Lower lobe of right lung (tissue), 2 donors: ENCODE measurements at places on chromosomes 11 and 22.
A peak's percentile ranks its signal among the peaks of the same experiment; 100 is the strongest.

DNA sequence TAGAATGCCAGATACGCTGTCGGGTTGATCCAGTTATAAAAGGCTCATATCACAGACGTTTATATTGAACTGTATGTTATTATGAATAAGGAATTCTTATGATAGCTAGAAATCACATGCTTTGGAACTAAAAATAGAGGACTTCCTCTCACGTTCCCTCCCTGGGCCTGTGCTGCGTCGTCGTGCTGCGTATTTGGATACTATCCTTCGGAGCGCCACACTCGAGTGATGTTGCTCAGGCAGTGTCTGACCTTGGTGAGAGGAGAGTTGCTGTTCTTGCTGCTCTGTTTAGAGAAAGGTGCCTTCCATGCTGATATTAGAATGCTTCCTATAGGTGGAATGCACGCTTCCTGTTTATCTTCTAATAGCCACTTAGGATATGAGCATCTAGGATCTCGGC is 20.2 kb upstream of the ST14 start:
- no peak for DNase-seq

DNA sequence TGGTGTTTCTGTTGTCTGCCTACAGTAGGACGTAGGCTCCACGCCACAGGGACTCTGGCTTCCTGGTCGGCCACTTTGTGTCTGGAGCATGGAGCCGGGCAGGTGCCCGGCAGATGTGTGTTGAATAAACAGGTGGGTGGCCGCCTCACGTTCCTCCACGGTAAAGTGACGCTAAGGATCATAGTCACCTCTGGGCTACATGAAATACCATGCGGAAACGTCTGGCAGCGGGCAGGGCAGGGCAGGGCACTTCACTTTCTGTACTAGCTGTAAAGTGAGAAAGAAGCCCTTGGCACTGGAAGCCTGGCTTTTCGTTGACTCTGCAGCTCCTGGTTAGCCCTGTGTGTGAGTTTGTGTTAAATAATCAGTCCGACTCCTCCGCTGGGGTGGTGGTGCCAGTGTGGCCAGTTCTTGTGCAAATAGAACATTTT is 52.4 kb downstream of the MCM5 start:
- peak; percentile 82 for DNase-seq

DNA sequence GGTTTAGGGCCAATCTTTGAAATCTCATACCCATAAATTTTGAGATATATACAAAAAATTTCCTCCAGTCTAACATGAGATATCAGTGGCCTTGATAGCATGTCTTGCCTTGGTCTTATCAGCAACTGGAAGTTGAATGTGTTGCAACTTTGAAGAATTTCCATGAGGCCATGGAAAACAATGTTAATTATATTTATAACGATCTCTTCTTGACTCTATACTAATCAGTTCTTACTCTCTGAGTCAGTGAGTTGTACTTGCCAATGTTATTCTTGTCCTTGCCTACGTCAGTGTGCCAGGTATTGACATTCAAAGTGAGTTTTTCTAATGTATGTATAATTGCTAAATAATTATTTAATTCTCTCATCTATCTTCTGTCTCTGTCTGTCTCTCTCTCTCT is 535.1 kb downstream of the KCNA4 start:
- DNase-seq, result no peak

DNA sequence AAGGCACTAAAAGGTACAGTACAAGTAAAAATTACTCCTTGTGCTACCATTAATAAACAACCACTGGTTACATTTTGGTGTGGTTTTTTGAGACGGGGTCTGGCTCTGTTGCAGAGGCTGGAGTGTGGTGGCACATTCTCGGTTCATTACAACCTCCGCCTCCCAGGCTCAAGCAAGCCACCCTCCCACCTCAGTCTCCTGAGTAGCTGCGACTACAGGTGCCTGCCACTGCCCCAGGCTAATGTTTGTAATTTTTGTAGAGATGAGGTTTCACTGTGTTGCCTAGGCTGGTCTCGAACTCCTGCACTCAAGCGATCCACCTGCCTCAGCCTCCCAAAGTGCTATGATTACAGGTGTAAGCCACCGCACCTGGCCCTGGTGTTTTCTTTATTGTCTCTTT is 20.8 kb downstream of the TAF1D start:
- no peak for DNase-seq

DNA sequence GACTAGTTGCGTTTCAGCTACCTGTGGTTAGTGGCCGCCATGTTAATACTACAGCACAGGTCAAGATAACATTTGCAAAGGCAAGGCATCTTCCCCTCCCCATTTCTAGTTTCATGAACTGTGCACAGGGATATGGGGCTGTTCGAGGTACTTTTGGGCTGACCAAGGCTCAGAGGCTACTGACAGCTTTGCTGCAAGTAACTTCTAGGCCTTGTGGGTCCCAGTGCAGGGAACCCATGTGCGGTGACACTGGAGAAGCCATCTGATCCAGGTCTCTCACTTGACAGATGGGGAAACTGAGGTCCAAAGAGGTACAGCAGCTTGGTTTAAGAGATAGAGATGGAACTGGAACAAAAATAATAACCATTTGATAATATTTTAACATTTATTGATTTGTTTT is 13.6 kb downstream of the TIMP3 start:
- DNase-seq, result no peak

DNA sequence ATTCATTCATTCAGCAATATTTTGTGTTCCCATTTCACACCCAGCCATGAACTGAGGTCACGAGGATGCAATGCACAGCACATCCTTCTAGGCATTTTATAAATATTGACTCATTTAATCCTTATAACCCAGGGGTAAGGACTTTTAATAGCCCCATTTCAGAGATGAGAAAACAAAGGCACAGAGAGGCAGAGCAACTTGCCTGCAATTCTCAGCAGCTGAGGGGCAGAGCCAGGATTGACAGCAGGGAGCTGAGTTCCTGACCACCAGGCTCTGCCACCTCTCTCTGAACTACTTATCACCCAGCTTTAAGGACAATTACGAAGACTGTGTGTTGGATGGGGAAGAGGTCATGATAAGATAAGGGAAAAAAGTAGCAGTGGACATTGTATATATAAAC is 12.8 kb upstream of the FGF3 start:
- no peak for DNase-seq

DNA sequence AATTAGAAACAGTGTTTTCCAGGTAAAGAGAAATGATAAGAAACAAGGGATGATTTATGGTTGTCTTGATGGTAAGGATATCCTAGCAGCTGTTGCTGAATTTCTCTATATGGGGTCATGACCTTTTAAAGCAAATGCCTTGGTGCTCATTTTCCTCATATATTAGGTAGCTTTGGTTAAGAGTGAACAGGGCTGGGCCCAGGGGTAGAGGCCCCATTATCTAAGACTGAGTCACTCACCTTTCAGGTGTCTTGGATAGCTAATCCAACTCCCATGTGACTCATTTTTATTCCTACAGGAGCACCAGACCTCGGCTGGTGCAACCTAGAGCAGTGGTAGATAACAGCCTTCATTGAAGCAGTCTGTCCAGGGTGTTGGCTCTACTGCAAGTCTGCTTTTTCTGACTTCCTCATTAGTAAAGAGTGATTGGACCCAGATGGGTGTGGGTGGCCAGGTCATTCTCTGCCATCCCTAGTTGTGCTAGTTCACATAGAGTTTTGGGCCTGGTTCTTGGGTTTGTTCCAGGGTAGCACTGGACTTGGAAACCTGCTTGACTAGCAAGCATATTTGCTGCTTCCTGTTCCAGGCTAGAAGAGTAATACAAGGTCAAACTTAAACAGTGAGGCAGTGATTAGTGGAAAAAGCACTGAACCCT is 37.4 kb downstream of the CTNND1 start:
- DNase-seq, result peak; percentile 53

DNA sequence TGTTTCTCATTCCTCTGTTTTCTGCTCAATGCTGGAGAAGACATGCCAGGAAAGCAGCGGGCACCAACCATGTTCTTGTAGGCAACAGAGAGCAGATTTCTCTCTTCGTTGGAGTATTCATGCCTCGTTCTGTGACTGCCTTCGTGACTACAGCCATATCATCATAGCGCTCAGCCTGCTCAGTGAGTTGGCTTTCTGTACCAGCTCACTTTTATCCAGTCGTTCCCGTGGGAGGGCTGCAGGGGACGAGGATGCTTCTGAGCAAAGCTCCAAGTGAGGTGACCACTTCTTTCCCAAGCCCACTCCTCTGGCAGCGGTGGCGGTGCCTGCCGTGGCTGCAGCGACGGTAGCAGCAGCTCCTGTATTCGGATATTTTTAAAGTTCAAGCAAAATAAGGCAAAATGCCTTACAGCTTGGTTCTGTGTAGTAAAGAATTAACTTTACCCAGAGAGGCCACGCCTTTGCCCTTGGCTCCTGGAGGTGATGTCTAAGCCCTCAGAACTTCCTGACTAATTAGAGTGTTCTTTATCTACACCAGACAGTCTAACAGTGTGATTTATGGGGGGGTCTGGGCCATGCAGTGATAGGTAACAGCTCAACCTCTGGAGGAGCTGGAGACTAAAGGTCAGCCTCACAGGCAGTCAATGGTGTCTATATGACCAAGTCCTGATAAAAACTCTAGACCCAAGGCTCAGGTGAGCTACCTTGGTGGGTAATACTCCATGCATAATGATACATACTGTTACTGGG is 35.3 kb downstream of the LDHAL6A start:
- no peak for DNase-seq

GRCh38 chr11:13958641-13959400 is 3.7 kb upstream of the SPON1 start:
- DNase-seq, result no peak

GRCh38 chr11:70202920-70203750 is at the start of gene FADD:
TSS of gene FADD (plus strand) at chr11:70203296. CDS start at chr11:70203460, 164 bp downstream.
- peak; percentile 93 for DNase-seq

DNA sequence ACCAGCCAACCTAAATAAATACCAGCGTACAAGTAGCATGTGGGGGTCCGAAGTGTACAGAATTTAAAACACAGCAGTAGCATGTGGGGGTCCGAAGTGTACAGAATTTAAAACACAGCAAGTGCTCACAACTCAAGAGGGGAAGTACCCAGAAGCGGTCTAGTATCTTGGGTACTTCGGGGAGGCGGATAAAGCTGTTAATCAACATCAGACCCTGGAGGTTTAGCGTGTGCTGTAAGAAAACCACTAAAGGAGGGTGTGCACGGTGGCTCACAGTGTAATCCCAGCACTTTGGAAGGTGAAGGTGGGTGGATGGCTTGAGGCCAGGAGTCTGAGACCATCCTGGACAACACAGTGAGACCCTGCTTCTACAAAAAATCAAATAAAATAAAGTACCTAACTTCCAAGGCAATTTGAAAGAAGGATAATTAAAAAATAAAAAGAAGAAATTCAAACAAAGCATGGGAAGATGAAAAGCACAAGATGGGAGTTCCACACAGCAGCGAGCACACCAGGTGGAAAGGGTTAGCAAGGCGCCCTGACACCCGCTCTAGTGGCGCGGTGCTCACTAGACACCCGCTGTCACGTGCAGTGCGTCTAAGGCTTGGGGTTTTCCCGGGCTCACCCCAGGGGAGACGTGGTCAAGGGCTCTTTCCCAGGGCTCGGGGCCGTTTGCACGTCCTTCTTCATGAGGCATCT is 35.0 kb upstream of the MOB2 start:
- DNase-seq, result no peak

DNA sequence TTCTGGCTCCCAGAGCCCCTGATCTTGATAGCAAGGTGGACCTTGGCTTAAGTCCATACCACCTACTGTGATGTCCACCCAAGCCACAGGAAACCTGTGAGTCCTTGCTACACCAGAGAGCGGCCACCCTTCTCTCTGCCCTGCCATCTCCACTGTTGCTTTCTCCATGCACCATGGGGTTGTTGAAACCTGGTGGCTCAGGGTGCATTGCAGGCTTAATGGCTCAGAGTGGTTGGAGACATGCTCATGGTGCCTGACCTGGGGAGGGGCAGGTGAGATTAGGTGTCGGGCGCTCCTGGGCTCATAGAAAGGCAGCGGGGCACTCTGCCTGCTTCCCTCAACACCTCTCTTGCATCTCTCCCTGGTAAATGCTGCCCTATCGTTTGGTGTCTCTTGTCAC is 25.0 kb upstream of the CACNG2 start:
- no peak for DNase-seq

DNA sequence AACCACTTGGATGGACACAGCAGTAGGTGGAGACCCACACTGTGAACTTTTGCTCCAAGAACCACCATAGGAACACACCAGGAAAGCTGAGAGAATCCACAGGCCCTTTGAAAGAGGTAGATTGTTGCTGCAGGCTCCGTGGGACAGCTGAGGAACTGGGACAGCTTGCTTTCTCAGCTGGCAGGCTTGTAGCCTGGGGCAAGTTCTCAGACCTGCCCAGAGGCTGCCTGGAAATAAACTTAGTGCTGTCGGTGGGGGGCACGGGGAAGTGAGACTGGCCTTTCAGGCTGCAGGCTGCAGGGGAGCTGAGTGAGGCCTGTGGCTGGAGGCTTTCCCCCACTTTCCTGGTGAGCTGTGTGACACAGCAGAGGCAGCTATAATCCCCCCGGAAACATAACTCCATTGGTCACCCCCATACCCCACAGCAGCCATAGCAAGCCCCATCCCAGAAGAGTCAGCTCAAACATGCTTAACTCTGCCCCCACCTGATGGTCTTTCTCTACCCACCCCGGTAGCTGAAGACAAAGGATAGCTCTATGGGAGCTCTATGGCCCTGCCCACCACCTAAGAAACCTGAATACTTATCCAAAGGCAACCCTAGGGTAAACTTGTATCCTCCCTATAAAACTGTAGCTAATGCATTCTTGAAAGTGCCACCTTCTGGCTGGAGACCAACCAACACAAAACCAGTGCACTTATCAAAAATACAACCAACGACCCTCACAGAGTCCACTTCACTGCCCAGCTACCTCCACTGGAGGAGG is 21.4 kb upstream of the ACRV1 start:
- DNase-seq, result no peak

DNA sequence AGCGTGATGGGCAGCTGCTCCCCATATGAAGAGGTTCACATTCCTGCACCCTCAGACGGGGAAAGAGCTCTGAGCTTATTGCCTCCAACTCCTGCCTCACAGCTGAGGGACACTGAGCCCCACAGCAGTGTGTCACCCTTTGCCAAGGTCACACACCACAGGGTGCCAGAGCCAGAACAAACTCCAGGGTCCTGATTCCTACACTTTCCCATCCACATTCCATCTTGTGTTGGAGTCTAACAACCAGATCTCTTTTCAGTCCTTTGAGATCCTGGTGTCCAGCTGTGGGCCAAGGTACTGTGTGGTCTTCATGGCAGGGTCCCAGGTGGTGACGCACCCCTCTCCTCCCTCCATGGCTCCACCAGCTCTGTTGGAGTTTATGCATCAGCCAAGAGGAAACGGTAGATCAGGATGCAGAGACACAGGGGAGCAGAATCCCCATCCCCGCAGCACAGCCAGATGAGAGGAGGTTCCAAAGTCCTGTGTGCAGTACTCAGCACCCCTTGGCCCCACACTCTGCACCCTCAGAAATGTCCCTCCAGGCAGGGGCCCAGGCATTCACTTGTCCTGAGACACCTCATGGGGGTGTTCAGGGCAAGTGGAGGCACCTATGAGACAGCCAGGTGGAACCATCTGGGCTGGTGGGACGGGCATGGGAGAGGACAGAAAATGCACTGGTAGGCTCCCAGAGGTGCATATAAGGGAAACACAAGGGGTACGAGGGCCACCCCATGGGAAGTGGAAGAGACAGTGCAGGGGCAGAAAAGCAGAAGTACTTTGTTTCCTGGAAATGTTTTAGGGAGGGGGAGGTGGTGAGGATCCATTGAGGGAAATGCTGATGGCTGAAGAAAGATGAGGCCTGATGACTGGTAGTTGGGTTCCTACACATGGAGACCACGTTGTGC is 32.6 kb upstream of the GNAZ start:
- no peak for DNase-seq

- DNase-seq, result no peak
Measured at GRCh38 chr11:2325123-2325522, 23.3 kb downstream of the TSPAN32 start.

GRCh38 chr11:15104166-15104565 is 10.6 kb upstream of the INSC start:
- DNase-seq, result no peak

GRCh38 chr22:41524809-41525449 is 19.3 kb downstream of the POLR3H start:
- DNase-seq, result no peak
